Left renal cortex interstitium (tissue), 4 donors: ENCODE measurements at places on chromosomes 16 and 17.

- DNase-seq, result no peak
These were observed 1.4 kb upstream of the CTCF start for GRCh38 chr16:67560827-67561342.

DNA sequence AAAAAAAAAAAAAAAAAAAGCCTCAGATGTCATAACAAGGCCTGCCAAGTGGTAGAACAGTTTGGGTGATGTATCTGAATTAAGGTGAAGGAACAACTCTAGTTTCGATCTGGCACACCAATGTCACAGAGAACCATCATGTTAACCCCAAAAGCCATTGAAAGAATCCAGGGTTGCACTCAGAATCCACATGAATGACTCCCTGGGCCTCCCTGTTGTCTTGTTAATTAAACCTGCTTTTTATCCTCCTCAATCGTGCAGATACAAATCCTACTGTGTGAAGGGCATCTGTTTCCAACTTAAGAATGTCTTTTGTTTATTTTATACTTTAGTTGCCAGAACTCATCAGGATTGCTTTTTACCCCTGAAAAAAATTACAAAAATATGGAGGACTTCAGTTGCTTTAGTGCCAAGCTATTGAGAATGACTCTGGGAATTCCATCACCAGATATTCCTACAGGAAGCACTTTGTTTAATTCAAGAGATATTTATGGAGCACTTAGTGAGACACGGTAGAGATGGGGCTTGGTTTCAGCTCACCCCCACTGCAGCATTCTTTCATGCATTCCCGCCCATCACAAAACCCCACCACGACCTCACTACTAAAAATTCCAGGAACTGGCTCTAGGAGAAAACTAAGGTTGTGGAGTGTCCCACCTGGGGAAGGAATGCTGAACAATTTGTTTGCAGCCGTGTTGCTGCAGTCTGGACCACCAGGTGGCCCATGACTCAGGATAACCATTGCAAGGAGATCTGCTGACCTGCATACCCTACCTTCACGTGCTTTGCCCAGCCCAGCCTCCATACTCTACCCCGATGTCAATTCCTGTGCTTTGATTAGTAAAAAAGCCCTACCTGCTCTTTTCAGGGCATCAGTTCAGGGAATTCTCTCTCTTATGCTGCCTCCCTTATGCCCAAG is 63.8 kb upstream of the GPRC5B start:
- DNase-seq, result no peak

DNA sequence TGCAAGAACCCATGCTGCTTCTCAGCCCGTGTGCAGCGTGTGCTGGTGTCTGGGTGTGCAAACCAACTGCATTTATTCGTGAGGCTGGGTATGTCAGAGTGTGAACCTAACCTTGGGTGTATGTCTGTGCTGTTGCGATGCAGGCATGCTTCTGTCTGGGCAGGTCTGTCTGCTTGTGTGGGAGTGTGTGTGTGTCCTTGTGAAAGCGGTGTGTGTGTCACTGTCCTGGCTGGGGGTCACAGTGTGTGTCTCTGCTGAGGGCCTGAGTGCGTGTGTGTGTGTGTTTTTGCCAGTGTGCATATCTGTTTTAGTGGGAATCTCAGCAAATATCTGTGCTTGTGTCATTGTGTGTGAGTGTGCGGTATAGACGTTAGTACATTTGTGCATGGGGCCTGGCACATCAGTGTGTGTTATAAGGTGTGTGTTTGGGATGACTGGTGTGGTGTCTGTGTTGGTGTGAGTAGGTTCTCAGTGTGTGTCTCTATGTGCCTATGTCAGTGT is 121.8 kb downstream of the CYLD start:
- no peak for DNase-seq

GRCh38 chr16:20744922-20745440 is 3.4 kb upstream of the THUMPD1 start:
- no peak for DNase-seq
